ENCODE measurements at places on chromosomes 4 and X.

DNA sequence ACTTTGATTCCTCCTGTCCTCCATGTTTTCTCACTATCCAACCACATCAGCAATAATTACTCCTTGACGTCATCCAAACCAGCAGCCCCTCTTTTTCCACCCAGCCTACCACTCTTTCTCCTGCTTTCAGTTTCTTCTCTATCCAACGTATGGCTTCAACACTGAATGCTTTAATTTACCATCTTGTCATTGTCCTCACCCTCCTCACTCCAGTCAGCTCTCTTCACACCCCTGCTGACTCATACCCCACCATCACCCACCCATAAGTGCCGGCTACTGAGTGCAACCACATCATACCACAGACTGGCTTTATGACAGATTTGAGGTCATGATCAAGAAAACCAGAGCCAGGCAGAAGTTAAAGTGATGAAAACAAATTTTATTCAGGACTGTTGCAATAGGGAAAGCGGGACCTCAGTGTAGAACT, 9.8 kb upstream of the ANXA5 start:
- no peak for DNase-seq

DNA sequence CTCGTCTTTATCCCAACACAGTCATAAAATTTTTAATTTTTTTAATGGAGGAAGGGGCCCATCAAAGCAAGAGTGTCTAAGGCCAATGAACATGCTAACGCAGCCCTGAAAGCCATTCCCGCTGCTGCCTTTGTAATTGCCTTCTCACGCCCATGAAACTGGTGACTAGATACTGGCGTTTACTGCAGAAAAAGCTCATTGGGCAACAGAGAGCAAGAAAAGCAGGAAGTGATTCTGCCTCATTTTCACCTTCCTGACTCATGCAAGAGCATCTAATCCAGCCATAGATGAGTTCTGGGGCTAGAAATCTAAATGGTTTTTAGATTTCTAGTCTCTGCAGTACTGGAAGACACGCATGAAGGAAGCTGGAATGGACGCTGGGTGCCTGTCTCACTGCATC, 72.5 kb downstream of the ANXA3 start:
- no peak for DNase-seq

DNA sequence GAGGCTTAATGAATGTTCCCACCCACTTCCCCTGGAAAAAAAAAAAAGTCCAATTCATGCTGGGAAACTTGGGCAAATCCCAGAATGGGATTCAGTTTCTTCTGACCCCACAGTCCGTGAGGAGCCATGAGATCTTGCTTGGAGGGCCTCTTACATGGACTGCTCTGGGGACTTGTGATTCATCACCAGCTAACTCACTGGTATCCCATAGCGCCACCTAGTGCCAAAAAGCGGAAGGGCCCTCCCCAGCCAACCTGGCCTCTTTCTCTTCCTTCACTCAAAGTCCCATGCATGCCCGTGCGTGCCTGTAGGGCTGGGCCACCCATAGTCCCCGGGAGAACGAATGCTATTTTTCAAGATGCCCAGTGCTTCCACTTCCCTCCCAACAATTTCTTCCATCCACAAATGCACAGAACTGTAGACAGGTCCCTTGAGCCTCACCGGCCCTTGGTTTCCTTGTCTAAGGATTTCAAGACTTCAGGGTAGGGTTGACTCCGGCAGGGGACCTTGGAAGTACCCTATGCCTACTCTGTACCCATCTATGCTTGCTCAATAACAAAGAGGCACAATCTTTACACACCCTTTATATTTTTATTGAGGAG, 5.1 kb downstream of the RTL5 start:
- DNase-seq, result peak; percentile 58

DNA sequence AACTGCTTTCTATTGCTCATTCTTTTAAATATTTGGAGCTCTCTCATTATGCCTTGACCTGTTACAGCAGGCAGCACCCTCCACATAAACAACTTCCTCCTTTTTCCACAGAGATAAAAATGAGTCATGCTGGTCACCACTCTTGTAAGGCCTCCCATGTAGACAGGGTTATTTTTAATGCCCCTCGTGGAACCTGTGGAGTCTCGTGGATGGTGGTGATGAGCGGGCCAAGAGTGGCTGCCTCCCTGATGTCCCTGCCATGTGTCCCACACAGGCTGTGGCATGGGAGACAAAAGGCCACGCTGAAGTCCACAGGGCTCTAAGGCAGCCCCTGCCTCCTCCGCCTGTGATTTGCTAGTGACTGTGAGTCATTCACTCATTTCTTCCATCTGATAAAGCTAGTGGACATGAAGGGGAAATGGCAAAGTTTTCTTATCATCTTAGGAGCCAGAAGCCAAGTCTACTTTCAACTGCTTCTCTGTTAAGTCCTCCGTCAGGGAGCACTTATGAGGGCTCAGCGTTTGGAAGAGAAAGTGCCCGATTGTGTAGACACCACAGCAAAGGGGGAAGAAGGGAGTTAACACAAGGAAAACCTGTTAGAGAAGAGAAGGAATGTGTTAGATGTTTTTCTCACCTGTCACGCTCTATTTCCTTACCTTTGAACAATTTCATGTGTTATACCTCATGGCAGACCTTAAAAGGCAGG, 121.6 kb upstream of the FAT1 start:
- DNase-seq, result no peak

- DNase-seq, result no peak
Measured at GRCh38 chr4:82994834-82995233, 15.8 kb downstream of the LIN54 start.

- no peak for DNase-seq
Measured at GRCh38 chr4:157459785-157460184, 239.3 kb downstream of the GRIA2 start.

GRCh38 chr4:8854931-8855330, 16.7 kb downstream of the HMX1 start:
- DNase-seq, result no peak

- DNase-seq, result no peak
Measured at GRCh38 chr4:98641376-98641775, 17.0 kb downstream of the TSPAN5 start.

GRCh38 chr4:139567159-139567870, 11.3 kb upstream of the SETD7 start:
- DNase-seq, result no peak

- DNase-seq, result no peak
Measured at GRCh38 chrX:110847334-110847733, 51.7 kb upstream of the CHRDL1 start.

GRCh38 chr4:39732728-39733127, 34.8 kb downstream of the UBE2K start:
- no peak for DNase-seq

DNA sequence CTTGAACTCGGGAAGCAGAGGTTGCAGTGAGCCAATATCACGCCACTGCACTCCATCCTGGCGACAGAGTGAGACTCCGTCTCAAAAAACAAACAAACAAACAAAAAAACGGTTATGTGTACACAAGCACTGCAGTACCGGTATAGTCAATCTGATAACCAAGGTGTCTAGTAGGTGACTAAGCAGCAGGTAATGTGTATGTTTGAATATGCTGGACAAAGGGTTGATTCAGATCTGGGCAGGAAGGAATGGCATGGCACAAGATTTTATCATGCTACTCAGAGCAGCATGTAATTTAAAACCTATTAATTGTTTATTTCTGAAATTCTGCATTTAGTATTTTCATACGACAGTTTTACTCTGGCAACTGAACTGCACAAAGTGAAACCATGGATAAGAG, 41.7 kb downstream of the MAGEC1 start:
- no peak for DNase-seq

- DNase-seq, result no peak
Measured at GRCh38 chr4:48141048-48141447, 7.0 kb upstream of the TXK start.

All from amygdala (tissue), 56 donors.